ENCODE measurements at places on chromosomes 11 and 22.

DNA sequence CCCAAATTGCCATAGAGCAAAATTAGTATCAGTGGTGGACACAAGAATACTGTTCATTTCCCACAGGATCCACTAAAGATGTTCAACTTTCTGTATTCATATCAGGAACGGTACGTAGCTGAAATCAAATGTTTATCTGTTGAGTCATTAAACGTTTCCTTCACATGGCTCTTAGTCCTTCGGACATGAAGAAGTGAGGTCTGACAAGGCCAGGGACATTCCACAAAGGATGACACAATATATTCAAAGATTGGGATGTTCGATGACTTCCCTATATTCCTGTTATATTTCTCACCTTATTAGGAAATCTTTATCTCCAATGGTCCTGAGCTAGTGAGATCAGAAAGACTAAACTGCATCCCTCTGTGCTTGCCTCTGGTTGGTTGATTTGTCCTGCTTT lies 129.0 kb downstream of the ETS1 start:
- no peak for DNase-seq

DNA sequence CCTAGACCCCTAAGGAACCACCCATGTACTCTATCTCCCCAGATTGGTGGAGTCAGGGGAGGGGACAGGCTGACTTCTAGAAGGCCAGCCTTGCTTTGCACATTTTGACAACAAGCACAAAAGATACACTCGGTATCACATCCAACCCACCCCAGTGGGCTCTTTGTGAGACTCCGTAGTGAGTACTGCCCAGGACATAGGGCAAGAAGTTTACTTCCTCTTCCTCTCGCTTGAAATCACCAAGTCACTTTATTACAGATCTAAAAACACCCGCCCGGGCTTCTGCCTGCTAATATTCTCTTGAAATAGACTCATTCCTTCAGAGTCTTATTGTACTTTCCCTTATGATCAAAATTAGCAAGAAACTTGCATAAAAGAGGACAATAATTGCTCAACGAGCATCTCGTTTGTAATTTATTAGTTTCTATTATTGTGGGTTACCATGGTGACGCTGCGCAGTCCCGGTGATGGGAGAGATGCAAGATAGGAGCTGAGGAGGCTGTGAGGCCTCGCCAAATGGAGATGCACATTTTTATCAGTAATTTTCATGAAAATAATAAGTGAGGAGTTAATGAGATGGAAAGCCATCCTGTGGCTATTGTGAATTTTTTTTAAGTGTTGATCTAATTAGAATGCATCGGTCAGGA lies 96.9 kb downstream of the FEZ1 start:
- no peak for DNase-seq

GRCh38 chr11:22656130-22656529 lies 10.3 kb upstream of the GAS2 start:
- no peak for DNase-seq

- no peak for DNase-seq
Measured at GRCh38 chr11:4068962-4069361, 25.6 kb upstream of the RRM1 start.

DNA sequence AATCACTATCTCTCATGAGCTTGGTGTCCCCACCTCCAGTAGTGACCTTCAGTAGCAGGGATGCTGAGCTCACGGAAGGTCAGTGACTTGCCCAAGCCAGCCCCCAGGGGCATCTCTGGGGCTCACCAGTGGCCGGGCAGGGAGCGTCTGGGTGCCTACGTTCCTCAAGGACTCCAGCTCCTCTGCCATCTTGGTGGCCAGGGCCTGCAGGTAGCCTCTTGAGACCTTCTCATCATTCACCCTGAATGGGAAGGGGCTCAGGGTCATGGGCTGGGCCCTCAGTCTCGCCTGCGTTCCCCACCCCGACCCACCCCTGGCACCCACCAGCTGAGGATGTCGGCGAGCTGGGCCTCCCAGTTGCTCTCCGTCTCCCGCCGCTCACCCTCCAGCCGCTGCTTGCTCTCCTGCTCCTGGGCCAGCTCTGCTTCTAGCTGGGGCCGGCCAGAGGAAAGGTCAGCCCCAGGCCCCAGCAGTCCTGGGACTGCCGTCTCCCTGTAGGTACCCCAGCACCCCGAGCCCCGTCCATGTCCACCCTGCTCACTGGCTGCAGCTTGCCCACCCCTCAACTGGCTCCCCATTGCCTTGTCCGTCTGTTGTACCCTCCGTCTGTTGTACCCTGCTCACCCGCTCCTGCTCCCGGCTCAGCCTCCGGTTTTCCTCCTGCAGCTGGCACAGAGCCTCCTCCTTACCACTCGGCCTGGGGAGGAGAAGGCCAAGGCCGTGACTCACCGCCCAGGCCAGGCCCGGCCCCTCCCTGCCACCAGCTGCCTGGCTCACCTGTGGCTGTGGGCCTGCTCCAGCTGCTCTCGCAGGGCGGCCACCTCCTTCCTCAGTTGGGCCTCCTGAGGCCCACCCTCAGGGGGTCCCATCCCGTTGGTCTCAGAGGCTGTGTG lies 9.5 kb downstream of the CDC42BPG start:
- DNase-seq: no peak

Data from CD4-positive, alpha-beta T cell treated with Interleukin-12 subunit alpha and Interleukin-12 subunit beta, for 1 hour (primary cell).